ENCODE measurements at places on chromosomes 13 and 19.
A peak's percentile ranks its signal among the peaks of the same experiment; 100 is the strongest.

GRCh38 chr19:54162241-54162805, 2.8 kb upstream of the LENG1 start:
- DNase-seq: peak; percentile 64

GRCh38 chr19:46202426-46202825, 27.1 kb upstream of the IGFL1 start:
- DNase-seq: no peak

GRCh38 chr13:39729156-39729555, 73.7 kb downstream of the COG6 start:
- no peak for DNase-seq

DNA sequence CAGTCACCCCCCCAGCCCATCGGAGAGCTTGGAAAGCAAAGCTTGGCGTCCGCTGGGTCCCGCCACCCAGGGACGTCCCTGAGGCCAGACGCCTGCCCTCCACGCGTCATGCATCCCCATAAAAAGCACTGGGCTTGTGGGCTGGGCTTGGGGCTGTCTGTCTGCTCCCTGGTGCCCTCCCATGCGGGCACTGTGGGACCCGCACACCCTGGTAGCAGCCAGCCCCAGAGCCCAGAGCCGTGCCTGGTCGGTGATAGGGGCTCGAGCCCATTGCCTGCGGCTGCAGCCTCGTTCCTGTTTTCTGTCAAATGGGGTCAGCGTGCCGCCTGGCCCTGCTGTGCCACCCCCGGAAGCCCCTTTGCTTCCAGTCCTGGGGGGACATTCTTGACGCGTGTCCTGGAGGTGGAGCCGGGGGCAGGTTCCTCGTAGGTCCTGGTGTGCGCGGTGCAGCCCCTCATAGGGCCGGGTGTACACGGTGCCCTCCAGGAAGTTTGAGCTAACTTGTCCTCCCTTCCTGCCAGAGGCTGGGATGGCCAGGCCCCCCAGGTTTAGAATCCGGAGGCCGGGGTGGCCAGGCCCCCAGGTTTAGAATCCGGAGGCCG, 4.3 kb upstream of the GZMM start:
- no peak for DNase-seq

- no peak for DNase-seq
Observed at GRCh38 chr13:35780613-35781012, 304.1 kb upstream of the MAB21L1 start.

DNA sequence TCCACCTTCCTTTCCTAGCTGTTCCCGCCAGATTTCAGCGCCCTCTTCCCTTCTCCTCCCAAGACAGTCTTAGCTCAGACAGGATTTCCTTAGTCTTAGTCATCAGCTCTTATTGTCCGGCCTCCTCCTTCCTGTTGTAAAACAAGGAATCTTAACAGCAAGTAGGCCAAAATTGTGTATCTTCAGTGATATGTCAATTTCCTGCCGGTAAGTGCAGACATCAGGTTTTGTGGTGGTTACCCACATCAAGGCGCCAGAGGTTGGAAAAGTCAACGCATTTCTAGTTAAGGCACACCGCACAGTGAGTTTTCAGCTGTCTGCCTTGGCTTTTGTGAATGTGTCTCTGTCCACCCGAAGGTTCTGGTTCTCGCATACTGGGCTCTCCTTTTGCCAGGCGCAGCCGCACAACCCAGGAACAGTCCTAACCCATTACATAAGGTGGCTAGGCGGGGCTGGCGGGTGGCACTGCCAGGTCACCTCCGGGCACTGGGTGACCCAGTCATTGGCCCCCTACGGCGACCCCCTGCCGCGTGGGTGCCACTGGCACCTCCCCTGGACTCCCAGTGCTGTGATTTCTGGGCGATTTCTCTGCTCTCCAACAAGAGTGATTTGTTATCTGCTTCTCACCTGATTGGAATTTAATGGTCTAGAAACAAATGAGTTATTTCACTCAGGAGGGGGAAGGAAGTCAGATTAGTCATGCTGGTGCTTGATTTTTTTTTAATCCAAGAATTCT, 12.9 kb downstream of the COL4A2 start:
- DNase-seq: no peak

GRCh38 chr13:27006519-27007161, 165.0 kb downstream of the USP12 start:
- DNase-seq: no peak

GRCh38 chr13:42354241-42355091, 82.5 kb downstream of the AKAP11 start:
- no peak for DNase-seq

DNA sequence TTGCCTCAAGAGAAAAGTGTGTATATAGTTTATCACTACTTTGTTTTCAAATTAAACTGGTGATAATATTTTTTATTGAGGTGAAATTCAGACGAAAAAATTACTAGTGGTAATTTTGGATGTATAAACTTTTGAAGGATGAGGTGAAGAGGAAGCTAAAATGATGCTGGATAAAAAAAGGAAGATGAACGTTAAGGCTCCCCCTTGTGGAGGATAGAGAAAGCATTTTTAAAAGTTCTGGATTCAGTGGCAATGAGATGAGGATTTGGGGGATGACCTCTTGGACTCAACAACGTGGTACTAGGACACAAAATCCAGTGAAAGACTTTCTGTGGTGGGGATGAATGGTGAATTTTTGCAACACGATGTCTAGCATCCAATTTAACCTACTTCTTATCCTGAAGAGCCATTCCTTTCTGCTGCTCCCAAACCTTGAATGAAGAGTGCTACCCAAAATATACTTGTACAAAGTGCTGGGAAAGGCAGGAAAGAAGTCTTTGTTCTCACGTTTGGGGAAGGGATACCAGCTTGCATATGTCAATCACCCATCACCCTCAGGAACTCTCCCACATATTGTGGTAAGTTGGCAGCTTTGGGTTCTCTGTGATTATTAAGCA, 7.3 kb upstream of the SIGLEC5 start:
- DNase-seq: no peak

GRCh38 chr19:44002212-44002565, 568 bp upstream of the ZNF230 start:
- DNase-seq: no peak

- no peak for DNase-seq
Observed at GRCh38 chr19:18558202-18558555, 509 bp downstream of the KXD1 start.

DNA sequence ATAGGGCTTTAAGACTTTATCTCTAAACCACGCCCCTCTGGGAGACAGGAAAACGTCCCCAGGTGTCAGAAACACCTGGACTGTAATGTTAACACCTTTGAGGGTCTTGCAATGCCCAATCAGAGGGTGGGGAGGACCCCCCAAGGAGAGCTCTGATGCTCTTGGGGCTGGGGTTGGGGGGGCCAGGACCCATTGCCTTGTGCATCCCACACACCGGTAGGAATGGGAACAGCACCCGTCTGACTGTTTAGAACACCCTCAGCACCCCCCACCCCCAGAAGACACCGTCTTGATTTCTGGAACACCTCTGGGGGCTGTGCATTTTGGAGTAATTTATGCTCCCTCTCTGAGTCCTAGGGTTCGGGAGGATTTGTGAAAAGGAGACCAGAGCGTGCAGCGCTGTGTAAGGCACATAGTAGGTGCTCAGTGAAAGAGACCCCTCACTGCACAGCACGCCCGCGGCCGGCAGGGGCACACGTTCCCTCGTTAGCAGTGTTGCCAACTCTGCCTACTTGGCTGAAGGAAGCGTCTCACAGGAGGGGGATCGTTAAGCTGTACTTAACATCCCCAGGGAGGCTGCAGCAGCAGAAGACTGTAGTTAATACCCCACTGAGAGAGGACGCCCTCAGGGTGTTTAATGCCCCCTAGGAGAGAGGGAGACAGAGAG, 2.8 kb upstream of the ERFL start:
- DNase-seq: no peak

DNA sequence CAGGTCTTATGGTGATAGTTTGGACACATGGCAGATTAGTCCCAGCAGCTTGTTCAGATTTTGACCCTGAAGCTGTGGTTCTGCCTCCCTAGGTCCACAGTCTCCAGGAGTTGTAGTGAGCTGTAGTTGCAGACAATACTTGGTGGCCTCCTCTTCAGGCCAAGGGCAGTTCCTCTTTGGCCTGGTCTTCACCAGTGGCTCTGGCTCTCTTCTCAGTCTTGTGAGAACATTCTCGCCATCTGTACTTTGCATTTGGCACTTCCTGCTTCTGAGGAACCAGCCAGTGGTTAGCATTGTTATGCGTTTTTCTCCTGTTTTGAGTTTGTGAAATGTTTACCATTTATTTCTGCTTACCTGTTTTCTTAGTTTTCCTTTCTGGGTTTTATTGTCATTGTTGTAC, 40.7 kb downstream of the PCCA start:
- DNase-seq: no peak

DNA sequence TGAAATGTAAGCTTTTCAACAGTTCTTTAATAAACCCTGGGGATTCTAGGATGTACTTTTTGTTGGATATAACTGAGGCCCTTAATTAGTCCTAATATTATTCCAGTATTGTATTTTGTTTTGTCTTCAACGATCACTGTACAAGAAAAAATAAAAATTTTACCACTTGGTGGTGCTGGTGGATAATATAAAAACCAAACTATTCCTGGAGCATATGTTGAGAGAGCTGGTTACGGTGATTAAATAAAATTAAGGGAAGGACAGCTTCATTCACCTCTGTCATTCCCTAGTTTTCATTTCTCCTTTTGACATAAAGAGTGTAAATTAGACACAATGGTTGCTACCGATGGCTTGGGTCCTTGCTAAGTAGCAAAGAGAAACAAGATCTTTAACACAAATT, 598.6 kb upstream of the PCDH20 start:
- DNase-seq: no peak

DNA sequence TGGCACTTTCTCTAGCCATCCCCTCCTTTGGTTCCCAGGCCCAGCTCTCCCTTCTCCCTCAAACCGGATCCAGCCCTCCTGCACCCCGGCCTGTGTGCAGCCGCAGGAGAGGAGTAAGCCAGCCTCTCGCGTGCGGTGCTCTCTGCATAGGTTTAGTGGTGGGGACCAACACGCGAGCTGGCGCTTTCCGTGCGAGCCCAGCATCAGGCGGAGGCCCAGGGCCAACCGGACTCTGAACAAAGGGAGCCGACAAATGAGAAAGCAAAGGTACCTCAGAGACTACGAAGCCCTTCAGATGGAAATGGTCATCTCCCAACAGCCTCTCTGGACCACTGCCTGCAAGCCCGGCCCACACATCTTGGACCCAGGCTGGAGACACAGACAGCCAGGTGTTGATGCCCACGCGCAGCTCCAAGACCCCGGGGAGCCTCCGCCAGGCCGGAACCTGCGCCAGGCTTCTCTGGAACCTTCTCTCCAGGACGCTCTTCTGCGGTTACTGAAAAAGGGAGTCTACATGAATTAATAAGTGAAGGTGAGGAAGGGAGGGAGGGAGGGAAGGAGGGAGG, 16.5 kb upstream of the LATS2 start:
- DNase-seq: no peak

DNA sequence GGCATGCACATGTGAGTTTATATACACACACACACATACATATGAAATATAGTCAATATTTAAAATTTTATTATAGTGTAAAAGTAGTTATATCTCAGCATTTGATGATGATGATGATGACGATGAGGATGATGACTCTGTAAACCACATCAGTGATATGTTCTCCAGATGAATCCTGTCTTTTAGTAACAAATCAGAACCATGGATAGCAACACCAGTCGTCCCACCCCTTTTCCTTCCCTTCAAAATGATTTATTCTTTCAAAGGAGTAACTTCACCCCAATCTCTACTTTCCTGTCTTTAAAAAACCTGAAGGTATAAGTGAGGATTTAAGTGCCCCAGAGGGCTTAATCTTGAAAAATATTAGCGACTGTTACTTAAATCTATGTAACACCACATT, 74.1 kb downstream of the DCLK1 start:
- no peak for DNase-seq

- DNase-seq: no peak
Observed at GRCh38 chr19:6602729-6603114, 11.8 kb upstream of the CD70 start.

DNA sequence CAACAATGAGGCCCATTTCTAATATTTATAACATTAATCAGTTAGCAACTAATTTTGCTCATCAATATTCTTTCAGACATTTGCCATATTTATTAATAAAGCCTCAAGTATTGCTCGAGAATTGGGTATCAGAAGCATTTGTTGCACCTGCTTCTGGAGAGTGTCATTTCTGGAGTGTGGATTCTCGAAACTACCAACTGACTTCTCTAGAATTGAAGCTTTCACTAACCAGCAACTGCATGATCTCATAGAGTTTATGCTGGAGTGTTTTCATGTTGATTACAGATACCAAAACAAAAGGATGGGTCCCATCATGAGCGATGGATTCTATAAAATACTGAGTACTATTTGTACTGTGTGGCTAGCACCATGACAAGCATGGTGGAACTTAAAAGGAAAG, 121.0 kb upstream of the SLC7A1 start:
- DNase-seq: no peak

DNA sequence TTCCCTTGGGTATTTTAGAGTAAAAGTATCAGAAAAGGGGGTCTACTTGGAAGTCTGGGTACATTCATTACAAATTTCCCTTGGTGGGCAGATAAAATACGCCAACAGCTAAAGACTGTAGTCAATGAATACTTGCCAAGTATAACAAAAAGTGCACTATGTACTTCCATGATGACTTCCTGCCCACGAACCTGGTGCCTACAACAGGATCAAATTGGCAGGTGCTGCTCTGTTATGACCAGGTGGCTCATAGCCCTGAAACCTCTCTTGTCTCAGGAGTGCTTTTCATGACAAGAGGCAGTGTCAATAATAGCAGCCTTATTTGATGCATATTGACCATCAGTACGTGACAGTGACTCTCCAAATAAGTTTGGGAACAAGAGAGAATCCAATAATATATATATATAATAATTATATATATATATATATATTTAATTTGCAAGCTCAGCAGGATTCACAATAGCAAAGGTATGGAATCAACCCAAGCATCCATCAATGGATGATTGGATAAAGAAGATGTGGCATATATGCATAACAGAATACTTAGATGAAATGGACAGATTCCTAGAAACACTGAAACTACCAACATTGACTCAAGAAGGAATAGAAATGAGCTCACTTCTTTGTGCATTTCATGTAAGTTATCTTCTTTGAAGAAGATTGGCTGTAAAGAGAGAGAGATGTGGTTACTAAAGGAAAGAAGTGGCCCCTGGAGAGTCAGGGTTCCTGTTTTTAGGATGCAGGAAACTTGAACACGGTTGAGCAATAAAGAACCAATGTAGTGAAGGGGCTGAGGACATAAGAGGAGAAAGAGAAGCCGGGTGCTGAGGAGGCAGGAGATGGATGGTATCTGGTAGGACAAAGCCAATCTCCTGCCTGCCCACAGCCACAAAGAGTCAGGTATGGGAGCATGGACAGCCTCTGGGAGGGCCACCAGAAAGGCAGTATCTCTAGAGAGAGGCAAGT, 52.0 kb upstream of the GTF2F2 start:
- DNase-seq: no peak

- DNase-seq: no peak
Observed at GRCh38 chr13:29847501-29847983, 2.9 kb downstream of the UBL3 start.

DNA sequence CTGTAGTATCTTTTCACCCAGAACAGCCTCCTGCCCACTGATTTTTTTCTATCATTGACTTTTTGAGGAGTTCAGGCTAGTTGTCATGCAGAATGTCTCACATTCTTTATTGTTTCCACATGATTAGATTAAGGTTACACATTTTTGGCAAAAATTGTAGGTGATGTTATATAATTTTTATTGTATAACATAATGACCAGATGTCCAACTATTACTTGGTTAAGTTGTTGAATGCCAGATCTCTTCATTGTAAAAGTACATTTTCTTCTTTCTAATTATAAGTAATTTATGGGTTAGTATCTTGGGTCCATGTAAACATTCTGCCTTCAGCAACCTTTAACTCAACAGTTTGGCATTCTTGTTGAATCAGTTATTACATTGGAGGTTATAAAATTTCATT, 138.4 kb downstream of the POSTN start:
- DNase-seq: no peak

All from stimulated activated CD8-positive, alpha-beta memory T cell treated with anti-CD3 and anti-CD28 coated beads, Interleukin-15, amount 100 ng/mL, for 4 hours (primary cell).